ENCODE measurements at places on chromosomes 1 and 21.

GRCh38 chr1:30054126-30054525 lies 669.3 kb downstream of the MATN1 start:
- DNase-seq: no peak

DNA sequence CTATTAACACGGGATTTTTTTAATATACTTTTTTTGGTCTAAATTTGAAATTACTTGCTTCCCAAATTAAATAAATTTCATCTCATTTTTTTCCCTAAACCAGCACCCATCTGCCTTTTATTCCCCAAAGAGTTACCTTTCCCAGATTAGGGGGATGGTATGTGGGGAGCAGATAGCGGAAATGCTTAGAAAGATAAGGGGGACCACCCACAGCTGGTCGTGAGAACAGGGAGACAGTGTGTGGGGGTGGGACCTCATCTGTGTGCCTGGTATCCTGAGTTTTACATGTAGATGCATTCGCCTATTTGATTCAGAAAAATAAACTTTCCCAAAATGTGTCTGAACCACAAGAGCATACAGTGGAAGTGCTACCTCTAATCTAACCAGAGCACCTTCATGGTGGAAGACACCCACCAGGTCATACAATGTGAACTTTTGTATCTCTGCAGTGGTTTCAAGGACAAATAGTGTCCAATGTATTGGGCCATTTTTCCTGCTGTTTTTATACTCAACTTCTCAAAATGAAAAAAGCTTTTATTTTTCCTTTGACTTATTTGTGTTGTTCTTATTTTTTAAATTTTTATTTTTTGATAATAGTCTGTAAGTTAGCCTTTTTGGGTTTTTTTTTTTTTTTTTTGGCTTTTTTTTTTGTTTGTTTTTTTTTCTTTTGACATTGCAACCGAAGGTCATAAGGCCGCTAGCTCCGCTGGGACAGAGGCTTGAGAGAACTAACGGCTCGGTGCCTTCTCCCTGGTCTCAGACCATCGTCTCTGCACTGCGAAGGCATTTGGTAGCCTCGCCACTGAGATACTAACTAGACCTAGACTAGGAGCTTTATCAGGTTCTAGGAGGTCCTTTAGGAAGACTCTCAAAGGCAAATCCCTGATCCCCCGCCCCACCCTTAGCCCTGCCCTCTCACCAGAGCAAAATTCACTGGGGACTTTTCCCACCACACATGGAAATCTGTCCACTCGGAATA lies 263.2 kb downstream of the TM2D1 start:
- DNase-seq: no peak

DNA sequence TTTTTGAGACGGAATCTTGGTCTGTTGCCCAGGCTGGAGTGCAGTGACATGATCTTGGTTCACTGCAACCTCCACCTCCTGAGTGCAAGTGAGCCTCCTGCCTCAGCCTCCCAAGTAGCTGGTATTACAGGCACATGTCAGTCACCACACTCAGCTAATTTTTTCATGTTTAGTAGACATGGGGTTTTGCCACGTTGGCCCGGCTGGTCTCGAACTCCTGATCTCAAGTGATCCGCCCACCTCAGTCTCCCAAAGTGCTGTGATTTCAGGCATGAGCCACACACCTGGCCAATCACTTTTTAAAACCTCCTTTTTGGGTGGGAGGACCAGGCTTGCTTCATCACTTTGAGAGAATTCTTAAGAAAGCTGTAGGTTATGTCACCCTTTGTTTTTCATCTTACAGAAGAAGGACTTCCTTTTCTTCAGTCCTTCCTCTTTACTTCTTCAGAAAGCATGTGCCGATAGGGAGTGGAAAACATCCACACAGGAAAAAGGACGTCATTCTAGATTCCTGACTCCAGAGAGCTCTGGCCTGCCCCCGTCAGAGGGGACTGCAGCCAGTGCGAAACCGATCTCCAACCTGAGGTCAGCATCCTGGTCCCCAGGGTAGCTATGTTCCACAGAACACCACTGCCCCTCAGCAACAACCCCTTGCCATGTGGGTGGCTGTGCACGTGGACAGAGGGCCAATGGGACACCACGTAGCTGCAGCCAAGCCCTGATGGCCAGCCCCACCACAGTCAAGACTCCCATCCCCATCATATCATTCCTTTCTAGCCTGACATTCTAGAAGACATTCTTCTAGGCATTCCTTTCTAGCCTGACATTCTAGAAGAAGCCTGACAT lies 21.9 kb downstream of the NCF2 start:
- no peak for DNase-seq

GRCh38 chr1:158163000-158163947 lies 17.4 kb upstream of the CD1D start:
- DNase-seq: no peak
